Gastrocnemius medialis (tissue), 4 donors: ENCODE measurements at places on chromosomes 4 and X. TPM values are rescaled to one million over a fixed set of nuclear protein-coding genes. Genes with fewer than 3 reads are reported as not detected.

DNA sequence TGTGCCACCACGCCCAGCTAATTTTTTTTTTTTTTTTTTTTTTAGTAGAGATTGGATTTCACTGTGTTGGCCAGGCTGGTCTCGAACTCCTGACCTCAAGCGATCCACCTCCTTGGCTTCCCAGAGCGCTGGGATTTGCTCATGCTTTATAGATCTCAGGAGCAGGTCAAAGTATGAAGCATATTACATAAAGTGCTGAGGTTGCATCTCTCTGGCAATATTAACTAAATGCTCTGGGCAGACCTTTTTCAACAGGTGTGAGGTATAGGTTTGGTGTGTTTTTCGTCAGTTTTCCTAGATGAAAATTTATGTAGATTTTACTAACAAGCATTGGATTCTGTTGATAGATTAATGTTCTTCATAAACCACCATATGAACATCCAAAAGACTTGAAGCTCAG, 19.3 kb upstream of the GCNA start:
- H3K4me3 ChIP-seq = no peak overlapping the region
- H3K27ac ChIP-seq = no peak overlapping the region
- no peaks in the 10 kb centered on the region for H3K27me3 ChIP-seq

GRCh38 chr4:4875611-4876010, 16.1 kb downstream of the MSX1 start:
- peaks cover 53% of the 10 kb centered on the region for H3K27me3 ChIP-seq
- H3K4me3 ChIP-seq = no peak overlapping the region
- no peaks in the 10 kb centered on the region for H3K36me3 ChIP-seq
- H3K27ac ChIP-seq = no peak overlapping the region

DNA sequence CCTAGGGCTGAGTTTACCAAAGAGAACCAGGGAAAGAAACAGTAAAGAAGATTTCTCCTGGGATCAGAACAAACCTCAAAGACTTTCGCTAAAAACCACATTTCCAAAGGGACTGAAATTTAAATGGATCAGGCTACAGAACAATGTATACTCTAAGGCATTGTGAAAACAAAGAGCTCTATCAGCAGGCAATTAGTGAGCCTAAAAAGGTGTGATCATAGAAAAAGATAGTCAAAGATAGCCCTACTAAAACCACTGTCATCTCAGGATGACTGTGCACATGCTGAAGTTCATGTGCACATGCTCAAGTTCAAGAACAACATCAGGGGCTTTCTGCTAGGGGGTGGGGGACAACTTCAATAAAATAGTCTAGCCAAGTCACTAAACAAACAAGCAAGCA, 12.9 kb upstream of the SMIM10L2A start:
- no peak overlapping the region for H3K4me3 ChIP-seq
- H3K27ac ChIP-seq = no peak overlapping the region
- H3K4me1 ChIP-seq = no peaks in the 10 kb centered on the region
- no peaks in the 10 kb centered on the region for H3K36me3 ChIP-seq

GRCh38 chr4:14339715-14340114, 662.6 kb upstream of the CPEB2 start:
- no peaks in the 10 kb centered on the region for H3K27me3 ChIP-seq
- H3K4me1 ChIP-seq = no peaks in the 10 kb centered on the region
- DNase-seq = no peak
- H3K27ac ChIP-seq = no peak overlapping the region

DNA sequence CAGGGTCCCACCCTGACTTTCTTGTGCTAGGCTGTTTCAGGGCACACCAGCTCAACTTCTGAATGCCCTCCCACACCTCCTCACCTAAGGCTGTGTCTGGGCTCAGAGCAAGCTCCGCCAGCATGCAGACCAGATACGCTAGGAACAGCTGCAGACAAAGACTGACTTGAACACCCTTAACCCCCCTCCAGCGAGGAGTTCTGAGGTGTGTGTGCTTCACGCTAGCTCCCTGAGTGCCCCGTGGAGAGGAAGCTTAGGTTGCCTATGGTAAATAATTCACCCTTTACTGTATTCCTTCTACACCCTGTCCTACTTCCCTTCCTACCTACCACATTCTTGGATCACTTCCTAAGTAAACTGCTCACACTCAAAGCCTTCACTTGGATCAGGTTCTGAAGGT, 115.0 kb downstream of the VCX3B start:
- no peak overlapping the region for H3K4me3 ChIP-seq
- no peaks in the 10 kb centered on the region for H3K36me3 ChIP-seq
- no peak overlapping the region for H3K27ac ChIP-seq
- no peak for DNase-seq
- H3K4me1 ChIP-seq = no peaks in the 10 kb centered on the region

DNA sequence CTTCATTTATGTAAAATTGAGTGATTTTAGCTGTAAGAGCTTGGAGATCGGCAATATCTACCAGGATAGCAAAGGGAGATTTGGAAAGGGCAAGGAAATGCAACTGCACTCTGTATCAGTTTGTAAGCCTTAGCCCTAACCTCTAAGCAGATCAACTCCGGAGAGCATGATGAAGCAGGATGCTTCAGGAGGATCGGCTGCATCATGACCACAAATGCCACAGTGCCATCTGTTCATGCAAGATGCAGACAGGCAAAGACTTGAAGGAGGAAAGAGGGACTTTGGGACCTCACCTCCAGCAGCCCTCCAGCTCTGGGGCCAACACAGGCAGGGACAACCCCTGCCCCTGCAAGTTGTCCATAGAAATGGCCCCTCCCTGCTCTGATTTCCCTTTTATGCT, 377.6 kb upstream of the GATB start:
- no peaks in the 10 kb centered on the region for H3K4me1 ChIP-seq
- no peak overlapping the region for H3K27ac ChIP-seq
- H3K27me3 ChIP-seq = no peaks in the 10 kb centered on the region
- H3K36me3 ChIP-seq = no peaks in the 10 kb centered on the region
- DNase-seq = no peak

GRCh38 chr4:55866973-55867574, 13.6 kb downstream of the EXOC1 start:
- DNase-seq = no peak
- H3K4me1 ChIP-seq = peaks cover 6% of the 10 kb centered on the region
- peaks cover 38% of the 10 kb centered on the region for H3K36me3 ChIP-seq

DNA sequence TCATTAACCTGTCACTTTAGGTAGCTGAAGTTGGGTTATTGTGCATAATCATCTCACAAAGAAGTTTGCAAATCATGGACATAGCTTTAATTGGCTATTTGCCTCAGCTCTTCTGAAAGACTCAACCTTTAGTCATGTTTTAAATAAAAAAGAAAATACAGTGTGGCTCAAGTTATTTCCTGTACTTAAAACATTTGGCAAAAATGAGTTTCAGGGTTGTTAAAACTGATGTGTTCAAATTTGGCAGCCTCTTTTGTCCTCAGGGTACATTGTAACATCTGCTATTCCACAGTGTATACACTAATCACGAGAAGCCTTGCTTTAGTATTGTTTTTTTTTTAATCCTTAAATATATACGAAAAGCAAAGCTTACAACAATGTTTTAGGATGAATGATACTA, 31.5 kb upstream of the HPGD start:
- H3K4me3 ChIP-seq = no peak overlapping the region
- H3K36me3 ChIP-seq = no peaks in the 10 kb centered on the region
- H3K27me3 ChIP-seq = no peaks in the 10 kb centered on the region
- H3K27ac ChIP-seq = no peak overlapping the region
- no peak for DNase-seq
- H3K4me1 ChIP-seq = no peaks in the 10 kb centered on the region

DNA sequence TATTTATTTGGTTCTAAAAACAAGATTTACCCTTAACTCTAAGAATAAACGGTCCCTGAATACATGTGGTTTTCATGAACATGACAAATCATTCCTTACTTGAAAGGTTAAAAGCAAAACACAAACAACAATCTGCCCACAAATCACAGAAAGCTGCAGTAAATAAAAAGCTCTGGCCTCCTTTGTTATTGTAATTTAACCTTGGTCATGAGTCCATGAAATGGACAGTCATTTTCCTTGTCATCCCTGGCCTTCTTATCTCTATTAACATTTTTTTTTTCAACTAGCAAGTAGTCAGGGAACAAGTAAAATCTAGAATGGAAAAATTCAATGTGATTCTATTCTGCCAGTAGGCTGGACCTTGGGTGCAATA, 92.7 kb downstream of the SCD5 start:
- no peak for DNase-seq
- no peaks in the 10 kb centered on the region for H3K27me3 ChIP-seq
- no peak overlapping the region for H3K27ac ChIP-seq
- H3K4me1 ChIP-seq = no peaks in the 10 kb centered on the region

DNA sequence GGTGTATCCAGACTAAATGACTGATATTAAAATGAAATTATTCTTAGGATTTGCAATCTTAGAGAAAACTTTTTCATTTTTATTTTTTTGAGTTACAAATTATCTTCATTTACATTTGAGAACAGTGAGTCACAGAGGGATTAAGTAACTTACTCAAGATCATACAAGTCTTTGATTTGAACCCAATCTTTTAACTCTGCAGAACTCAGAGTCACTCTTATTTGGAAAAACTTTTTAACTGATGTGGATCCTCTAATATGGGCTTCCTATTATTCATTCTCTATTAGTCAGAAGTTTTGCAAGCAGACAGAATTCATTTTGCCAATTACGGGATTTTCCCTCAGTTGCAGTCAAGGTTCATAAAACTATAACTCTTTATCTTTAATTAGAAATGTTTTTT, 20.1 kb downstream of the HPRT1 start:
- H3K36me3 ChIP-seq = no peaks in the 10 kb centered on the region
- H3K4me3 ChIP-seq = no peak overlapping the region
- no peak for DNase-seq
- H3K27me3 ChIP-seq = no peaks in the 10 kb centered on the region
- H3K4me1 ChIP-seq = no peaks in the 10 kb centered on the region
- H3K27ac ChIP-seq = no peak overlapping the region

DNA sequence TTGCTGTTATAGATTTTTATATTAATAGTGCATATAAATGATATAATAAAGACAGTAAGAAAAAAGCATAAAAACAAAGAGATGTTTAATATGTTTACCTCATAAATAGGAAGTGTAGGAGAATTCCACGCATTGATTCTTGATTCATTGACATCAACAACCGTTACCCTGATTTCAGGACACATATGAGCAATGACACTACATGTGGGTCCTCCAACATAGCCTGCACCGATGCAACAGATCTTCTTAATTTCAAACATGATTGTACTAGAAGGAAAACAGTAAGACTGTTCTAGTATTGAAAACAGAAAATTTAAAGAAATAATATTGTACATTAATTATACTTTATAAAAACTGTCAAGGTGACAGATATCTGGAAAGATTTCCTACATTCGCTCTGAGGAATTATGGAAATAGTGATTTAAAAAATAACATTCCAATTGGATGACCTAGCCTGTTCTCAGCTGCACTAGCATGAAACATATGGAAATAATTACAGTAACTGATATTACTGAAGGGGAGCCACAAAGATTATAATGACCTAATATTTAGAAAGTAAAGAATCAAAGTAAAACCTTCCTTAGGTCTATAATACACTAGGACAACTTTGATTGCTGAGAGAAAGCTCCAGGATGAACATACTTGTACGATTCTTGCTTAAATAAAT, 5.9 kb downstream of the UGDH start:
- H3K27me3 ChIP-seq = no peaks in the 10 kb centered on the region
- DNase-seq = no peak
- H3K4me3 ChIP-seq = no peak overlapping the region
- H3K27ac ChIP-seq = no peak overlapping the region
- no peaks in the 10 kb centered on the region for H3K36me3 ChIP-seq
- peaks cover 5% of the 10 kb centered on the region for H3K4me1 ChIP-seq

GRCh38 chr4:92237559-92237958, 66.2 kb upstream of the GRID2 start:
- no peaks in the 10 kb centered on the region for H3K4me1 ChIP-seq
- H3K4me3 ChIP-seq = no peak overlapping the region
- H3K27me3 ChIP-seq = no peaks in the 10 kb centered on the region
- DNase-seq = no peak
- no peaks in the 10 kb centered on the region for H3K36me3 ChIP-seq

- no peak for DNase-seq
- H3K4me1 ChIP-seq = no peaks in the 10 kb centered on the region
- no peak overlapping the region for H3K27ac ChIP-seq
- no peaks in the 10 kb centered on the region for H3K36me3 ChIP-seq
- no peak overlapping the region for H3K4me3 ChIP-seq
Observed at GRCh38 chr4:174483792-174484191, 38.5 kb downstream of the HPGD start.

DNA sequence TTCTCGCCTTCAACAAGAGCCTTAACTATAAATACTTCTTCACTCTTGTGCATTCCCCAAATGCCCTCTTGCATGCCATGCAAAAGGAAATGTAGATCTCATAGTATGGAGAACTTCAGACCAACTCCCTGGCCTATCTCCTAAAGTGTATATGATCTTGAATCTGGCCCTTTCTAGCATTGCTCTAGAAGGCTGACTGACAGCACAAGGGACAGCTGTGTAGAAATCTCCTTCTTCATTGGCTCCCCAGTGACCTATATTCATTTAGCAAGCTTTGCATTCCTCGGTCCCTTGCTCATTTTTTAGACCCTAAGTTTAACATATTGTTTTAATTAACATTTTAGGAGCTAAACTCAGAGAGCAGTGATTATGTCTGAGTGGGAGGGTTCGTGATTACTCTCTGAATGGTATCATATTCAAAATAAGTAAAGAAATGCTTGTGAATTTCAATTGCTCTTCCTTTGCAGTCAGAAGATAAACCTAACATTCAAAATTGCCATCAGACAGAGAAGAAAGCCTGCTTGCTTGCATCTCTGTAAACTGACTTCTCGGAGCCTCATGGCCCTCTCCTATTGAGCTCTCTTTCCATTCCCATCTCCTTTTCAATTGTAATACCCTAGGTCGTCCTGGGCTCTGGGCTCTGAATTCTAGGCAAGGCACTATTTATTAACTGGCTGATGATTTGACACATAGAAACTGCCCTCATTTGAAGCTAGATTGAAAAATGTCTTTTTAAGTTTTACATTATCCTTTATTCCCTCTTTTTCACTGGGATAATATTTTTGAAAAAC, 120.3 kb upstream of the PRKG2 start:
- DNase-seq = no peak
- H3K4me1 ChIP-seq = no peaks in the 10 kb centered on the region
- H3K36me3 ChIP-seq = no peaks in the 10 kb centered on the region
- no peaks in the 10 kb centered on the region for H3K27me3 ChIP-seq
- H3K27ac ChIP-seq = no peak overlapping the region

Gene PFKFB1
- total RNA-seq = 40.1 TPM

Gene AWAT2
- not detected for total RNA-seq

Gene MGARP
- total RNA-seq = 0.65 TPM

Gene NHSL2
- total RNA-seq = 2.7 TPM

Gene BMPR1B
- 0.92 TPM for total RNA-seq

Gene FOXO4
- total RNA-seq = 48.0 TPM

Gene SOWAHD
- total RNA-seq = not detected

Gene AFM
- total RNA-seq = 0.29 TPM

Gene PF4V1
- total RNA-seq = not detected
